CD4-positive, alpha-beta T cell treated with Interleukin-12 subunit alpha and Interleukin-12 subunit beta, for 1 hour (primary cell): ENCODE measurements at places on chromosomes 12 and 14.
A peak's percentile ranks its signal among the peaks of the same experiment; 100 is the strongest.

DNA sequence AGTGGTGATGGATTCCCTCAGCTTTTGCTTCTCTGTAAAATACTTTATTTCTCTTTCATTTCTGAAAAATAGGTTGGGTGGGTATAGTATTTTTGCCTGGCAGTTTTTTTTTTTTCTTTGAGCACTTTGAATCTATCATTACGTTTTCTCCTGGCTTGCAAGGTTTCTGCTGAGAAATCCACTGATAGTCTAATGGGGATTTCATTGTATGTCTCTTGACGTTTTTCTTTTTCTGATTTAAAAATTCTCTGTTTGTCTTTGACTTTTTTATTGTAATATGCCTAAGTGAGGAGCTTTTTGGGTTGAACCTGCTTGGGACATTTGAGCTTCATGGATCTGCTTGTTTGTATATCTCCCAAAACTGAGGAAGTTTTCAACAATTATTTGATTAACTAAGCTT is 606.0 kb downstream of the KCNH5 start:
- DNase-seq = no peak

DNA sequence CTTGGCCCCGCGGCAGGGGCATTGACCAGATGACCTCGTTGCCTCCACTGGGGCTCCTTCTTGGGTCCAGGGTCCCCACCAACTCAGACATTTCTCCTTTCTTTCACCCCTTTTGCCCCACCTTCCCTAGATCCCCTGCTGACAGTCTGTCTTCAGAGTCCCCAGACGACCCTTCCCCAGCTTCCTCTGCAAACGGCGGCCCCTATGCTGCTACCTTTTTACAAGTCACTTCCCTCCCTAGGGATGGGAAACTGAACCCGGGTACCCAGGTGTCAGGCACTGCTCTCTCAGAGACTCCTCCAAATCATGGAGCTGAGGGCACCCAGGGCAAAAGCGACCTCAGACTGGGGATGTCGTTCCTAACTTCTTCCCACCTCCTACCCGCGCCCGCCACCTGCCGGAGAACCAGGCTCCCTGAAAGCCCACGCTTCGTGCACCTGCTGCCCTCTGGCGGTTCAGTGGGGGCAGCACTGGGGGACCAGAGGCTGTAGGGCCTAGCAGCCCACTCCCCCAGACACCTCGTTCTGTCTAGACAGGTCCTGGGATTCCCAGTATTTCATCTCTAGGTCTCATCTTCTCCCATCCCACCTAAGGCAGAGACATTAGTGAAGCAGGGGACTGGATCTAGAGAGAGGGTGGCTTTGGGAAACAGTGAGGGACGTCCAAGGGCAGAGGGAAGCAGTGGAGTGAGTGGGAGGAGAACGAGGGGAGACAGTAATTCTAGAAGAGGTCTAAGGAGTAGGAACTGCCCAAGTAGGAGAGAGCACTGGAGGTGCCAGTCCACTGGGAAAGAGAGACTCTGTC is 4.9 kb downstream of the ZNF385A start:
- DNase-seq = peak; percentile 88

GRCh38 chr12:93595351-93595750 is 22.9 kb downstream of the SOCS2 start:
- no peak for DNase-seq

- no peak for DNase-seq
Observed at GRCh38 chr14:101590062-101590461, 28.8 kb downstream of the DIO3 start.

GRCh38 chr12:97714107-97714563 is 251.5 kb downstream of the RMST start:
- no peak for DNase-seq

- DNase-seq = no peak
Observed at GRCh38 chr12:3523728-3524127, 32.7 kb downstream of the PRMT8 start.

- DNase-seq = no peak
Observed at GRCh38 chr14:83463500-83464098, 1929.9 kb upstream of the SEL1L start.

DNA sequence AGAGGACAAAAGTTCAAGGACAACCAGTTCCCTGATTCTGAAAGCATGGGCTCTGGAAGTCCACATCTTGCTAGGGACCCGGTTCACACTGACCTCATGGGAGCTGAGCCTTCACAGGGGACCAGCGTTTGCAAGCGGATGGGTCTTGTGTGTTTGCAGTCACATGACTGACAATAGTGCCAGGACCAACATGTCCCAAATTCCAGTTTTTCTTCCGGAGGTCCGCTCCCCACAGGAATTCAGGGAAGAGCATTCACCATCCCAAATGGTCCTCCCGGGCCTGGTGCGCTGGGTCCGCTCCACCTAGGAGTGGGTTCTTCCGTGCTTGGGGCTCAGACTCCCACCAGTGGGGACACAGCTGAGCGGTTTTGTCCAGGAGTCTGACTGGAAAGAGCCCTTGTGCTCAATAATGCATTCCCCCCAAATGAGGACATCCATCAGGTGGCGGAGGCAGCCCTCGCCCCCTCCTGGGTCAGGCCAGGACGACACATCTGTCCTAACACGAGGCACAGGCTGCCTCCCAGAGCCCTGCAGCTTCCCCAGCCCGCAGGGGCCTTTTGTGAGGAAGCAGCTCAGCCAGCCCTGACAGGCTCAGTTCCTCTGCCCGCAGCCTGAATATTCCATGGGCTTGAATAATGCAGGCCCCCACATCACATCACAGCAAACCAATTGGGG is 91.8 kb upstream of the BCL11B start:
- no peak for DNase-seq

GRCh38 chr12:131190965-131191364 is 237.3 kb downstream of the ADGRD1 start:
- no peak for DNase-seq

DNA sequence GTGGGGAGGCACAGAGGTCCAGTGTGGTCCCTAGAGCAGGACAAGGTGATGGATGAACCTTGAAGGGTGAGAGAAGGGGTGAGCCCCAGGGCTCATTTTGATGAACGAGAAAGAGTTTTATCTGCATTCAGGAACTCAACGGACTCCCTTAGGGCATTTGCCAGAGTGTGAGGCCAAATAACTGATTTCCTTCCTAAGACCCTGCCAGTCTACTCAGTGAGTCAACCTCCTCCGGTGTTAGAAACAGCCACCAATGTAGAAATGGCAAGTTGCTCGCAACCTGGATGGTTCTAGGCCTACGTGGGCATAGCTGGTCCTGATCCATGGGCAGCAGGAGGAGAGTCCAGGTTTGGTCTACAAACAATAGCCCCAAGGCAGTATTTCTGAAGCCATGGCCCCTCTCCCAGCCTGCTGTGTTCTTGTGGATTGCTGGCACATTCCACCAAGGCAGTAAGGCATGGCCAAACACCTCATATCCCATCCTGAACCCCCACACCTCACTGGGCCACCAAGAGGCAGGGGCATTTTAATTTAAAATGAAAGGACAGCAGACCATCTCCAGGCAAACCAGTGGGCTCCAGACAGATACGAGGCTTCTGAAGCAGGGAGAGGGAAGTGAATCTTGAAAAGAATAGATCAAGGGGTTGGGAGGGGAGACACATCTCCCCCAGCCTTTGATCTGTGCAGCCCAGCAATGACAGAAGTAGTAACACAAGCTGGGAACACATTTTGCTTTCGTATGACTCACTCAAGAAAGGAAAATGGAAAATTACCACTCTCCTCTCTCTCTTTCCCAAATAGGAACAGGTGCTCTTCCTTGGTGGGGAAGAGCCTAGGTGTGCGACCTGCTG is 25.4 kb upstream of the TESC start:
- no peak for DNase-seq

- no peak for DNase-seq
Observed at GRCh38 chr14:51680031-51680430, 28.3 kb downstream of the FRMD6 start.

DNA sequence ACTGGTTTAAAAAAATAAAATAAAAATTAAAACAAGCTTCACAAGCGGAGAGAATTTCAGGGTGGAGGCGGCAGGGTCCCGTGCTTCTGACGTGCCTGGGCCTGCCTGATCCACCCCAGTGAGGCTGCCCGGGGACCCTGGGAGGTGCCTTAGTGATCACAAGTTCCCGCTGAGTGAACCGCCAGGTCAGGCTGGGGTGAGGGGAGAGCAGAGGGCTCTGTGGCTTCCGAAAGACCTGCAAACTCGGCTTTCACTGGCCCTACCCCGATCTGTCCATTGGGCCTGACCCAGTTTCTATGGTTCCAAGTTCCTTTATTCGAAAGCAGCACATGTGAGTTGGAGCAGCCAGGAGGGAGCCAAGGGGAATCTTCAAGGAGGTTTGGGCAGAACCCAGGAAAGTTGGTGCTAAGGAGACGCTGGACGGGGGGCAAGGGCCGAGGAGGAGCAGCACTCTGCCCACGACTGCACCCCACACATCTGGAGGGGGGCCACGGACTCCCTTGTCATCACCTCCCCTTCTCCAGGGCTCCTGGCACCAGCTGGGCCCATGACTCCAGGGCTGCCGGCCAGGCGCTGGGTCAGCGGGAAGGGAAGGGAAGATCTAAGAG is 12.9 kb downstream of the MMP14 start:
- DNase-seq = no peak

GRCh38 chr14:39060818-39061437 is 42.1 kb downstream of the SEC23A start:
- DNase-seq = no peak

- DNase-seq = no peak
Observed at GRCh38 chr14:89342049-89342448, 75.0 kb downstream of the FOXN3 start.

DNA sequence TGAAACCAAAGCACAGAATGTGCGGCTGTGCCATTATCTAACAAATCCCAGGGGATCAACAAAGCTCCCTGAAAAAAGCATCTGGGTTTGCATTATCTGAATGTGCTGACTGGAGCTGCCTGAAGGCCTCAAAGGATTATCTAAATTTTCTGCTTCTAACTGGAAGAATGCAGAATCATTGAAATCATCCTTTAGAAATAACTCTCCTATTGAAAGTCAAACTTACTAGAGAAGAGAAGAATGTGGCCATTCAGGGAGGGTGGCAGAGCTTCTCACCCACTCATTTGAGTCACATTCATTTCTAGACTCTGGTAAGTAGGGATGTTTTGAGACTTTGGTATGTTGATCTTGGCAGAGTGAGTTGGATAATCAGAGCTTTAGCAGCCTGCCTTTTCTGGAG is 220.6 kb upstream of the RGS6 start:
- no peak for DNase-seq

GRCh38 chr12:69172491-69172890 is 66.9 kb upstream of the CPSF6 start:
- no peak for DNase-seq

DNA sequence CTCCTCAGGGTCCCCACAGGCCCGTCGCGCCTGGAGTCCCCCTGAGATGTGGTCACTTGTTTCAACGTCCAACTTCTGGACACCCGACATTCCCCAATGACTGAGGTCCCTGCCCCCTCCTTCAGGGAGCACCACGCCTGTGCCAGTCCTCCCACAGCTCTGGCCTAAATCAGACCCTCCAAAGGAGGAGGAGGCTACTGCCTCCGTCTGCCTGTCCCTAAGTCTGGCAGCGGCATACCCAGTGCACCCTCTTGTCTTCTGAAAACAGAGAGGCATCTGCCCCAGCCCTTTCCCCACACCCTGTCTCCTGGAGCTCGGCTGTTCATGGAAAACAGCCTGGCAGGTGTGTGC is 46.2 kb downstream of the TESC start:
- no peak for DNase-seq

DNA sequence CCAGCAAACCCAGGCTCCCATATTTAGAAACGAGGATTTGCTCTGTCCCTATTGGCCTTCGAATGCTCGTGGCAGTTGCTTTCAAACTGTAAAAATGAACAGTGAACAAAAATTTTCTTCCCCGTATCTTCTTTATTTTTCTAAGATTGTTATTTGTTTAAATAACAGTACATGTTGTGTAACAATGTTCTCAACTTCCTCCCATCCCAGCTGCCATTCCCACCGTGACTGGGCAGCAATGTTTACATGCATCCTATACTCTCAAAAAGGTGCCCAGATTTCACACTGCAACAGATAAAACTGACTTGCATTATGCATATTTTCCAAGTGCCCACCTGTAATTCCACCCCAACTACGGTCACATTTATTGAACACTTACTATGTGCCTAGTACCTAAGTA is 12.8 kb downstream of the VCPKMT start:
- no peak for DNase-seq

- DNase-seq = peak; percentile 81
Observed at GRCh38 chr12:104682790-104683279, 226.1 kb downstream of the CHST11 start.

DNA sequence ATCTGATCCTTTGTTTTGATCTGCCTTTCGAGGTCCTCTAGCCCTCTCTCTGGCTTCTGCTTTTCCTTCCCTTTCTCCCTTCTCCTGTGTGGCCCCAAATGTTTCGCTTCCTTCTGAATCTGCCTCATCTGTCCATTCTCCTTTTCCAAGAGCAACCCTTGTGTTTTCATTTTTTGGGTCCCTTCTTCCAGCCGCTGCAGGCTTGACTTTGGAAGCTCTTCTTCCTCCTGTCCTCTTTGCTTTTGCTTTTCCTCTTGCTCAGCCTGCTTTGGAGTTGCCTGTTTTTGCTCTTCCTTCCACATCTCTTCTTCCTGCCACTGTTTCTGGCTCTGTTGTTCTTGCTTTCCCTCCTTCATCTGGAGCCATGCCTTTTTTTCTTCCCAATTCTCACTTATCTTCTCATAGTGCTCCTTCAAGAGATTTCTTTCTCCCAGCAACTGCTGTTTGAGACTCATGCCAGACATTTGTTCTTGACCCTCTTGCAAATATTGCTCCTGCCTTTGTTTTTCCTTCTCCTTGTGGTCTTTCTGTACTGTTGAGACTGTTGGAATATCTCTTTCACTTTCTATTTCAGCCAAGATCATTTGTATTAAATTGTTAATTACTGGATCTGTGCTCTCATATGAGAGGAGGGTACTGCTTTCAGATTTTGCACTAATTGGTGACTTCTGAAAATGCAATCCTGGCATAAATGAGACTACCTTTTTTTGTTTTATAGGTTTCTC is 42.4 kb downstream of the FAM186A start:
- no peak for DNase-seq

- no peak for DNase-seq
Observed at GRCh38 chr14:85186082-85186481, 343.9 kb upstream of the FLRT2 start.

- peak; percentile 67 for DNase-seq
Observed at GRCh38 chr12:57216014-57216911, at the start of gene NXPH4. TSS of gene NXPH4 (plus strand) at chr12:57216794. CDS start at chr12:57216970, 176 bp downstream.

- no peak for DNase-seq
Observed at GRCh38 chr12:26125400-26126339, 833 bp upstream of the BHLHE41 start.

DNA sequence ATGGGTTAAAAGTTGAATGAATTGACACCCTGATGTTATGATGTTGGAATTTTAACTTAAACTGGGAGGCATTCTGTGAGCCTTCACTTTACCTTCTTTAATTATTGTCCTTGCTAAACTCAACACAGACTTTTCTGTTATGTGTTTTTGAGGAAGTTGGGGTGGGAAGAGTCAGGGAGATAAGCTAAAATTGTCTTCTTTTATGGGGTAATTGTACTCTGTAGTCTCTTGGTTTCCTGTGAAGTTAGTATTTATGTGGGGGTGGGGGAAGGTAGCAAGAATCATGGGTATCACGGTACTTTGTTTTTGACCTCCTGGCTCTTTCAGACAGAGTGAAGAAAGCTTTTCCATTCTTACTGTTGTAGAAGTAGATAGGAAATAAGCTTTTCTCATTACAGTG is 32.9 kb downstream of the RAB21 start:
- no peak for DNase-seq
